ENCODE measurements at places on chromosomes 4 and X.

DNA sequence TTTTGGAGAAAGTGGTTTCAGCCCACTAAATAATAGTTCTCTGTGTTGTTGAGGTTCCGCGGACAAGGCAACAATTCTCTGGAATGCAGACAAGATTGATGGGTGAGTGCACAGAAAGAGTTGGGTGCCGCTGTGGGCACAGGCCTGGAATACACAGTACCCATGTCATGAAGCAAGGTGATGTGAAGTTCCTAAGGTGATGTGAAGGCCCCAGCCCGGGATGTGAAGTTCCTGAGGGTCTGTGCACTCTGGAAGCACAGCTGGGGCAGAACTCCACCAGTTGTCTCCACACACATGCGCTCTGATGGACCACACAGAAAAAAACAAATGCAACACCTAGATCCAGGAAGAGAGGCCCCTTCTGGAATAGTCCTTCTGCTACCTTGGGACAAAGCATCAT is 86.6 kb upstream of the BMPR1B start:
- no peak for DNase-seq

- no peak for DNase-seq
Observed at GRCh38 chr4:41882625-41883347, 52.4 kb upstream of the TMEM33 start.

DNA sequence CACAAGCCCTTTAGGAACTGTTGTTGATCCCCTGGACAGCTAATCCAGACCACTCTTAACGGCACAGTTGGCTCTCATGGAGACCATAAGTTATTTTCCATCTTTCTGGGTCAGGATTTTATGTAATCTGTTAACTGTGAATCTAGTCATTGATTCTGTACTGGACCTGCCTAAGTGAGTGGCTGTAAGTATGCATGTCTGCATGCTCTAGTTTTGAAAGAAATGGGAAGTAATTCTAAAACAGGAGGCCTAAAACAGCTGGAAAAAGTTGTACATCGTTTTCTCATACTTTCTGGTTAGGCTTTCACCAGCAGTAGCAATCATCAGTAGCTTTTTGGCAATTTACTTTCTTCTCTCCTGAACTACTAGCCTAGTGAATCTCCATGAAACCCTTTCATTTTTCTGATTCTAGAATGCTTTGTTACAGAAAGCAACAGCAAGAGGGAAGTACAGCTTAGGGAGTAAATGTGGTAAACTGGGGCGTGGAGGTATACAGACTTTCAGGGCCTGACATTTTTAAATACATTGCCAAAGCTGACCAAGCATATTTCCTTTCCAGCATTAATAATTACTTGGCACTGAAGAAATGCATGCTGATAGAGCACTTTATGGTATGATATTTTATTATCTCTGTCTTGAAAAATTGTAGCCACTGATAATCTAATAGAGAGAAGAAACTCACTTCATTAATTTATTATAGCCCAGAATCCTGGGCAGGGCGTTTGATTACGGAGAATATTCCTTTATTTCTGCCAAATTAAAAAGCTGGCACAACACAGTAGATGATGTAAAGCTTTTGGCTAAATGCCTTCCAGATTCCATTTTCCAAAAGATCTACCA is 202.7 kb downstream of the BANK1 start:
- DNase-seq = no peak

- no peak for DNase-seq
Observed at GRCh38 chrX:1196436-1196835, 16.0 kb downstream of the CRLF2 start.

- DNase-seq = no peak
Observed at GRCh38 chr4:171025776-171026175, 787.4 kb upstream of the GALNTL6 start.

DNA sequence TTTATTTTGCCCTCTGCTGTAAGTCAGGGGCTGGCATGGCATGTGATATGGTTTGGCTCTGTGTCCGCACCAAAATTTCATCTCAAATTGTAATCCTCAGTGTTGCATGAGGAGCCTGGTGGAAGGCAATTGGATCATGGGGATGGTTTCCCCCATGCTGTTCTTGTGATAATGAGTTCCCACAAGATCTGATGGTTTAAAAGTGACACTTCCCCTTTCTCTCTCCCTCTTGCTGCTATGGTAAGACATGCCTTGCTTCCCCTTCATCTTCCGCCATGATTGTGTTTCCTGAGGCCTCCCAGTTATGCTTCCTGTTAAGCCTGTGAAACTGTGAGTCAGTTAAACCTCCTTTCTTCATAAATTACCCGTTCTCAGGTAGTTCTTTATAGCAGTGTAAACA is 72.0 kb upstream of the MSX1 start:
- no peak for DNase-seq

- DNase-seq = peak; percentile 72
Observed at GRCh38 chr4:74133786-74134499, 24.0 kb upstream of the MTHFD2L start.
